ENCODE measurements at places on chromosomes 7 and 10.

DNA sequence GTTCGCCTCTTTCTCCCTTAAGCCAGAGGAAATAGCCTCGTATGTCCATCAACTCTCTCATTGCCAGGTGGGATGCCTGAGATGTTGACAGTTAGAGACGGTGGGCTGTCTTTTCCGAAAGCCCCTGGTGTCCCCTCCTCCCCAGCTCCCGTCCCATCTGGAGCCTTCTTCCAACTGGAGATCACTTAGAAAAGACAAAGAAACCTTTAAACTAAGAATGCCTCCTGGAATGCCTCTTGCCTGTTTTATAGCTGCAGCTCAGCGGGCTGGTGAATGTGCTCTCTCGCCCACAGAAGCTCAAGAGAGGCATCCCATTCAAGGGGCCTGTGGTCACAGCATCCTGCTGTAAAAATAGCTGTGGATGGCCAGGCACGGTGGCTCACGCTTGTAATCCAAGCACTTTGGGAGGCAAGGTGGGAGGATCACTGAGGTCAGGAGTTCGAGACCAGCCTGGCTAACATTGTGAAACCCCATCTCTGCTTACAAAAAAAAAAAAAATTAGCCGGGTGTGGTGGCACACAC, 5.2 kb upstream of the MYL10 start:
- DNase-seq, result no peak

DNA sequence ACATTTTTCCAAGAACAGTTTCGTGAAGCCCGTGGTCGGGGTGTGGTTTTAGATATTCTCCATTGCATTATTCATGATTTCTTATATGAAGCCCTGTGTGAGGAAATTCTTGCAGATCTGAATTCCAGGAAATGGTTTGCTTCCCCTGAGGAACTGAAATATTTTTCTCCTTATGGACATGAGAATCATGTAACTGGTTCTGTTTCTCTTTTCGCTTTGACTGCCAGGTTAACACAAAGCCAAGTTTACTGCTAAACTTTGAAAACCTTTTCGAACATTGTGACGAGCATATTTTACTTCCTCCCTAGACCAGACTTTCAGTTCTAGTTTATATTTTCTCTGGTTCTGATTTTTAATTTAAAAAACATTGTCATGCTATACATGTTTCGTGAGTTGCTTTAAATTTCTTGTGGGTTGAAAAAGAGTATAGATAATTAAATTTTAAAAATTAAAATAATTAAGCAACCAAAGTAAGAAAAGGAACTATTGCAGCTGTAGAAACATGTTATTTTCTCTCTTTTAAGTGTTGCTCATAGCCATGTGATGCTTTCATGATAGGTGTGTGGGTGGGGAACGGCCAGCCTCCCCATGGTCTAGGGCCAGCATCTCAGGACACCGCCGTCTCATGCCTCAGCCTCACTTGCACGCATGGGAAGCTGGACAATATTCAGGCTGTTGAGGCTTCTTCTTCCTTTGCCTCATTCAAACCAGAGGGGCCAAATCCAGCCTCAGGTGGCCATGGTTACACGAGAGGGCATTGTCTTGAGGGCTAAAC, 97.1 kb downstream of the CREB5 start:
- no peak for DNase-seq

DNA sequence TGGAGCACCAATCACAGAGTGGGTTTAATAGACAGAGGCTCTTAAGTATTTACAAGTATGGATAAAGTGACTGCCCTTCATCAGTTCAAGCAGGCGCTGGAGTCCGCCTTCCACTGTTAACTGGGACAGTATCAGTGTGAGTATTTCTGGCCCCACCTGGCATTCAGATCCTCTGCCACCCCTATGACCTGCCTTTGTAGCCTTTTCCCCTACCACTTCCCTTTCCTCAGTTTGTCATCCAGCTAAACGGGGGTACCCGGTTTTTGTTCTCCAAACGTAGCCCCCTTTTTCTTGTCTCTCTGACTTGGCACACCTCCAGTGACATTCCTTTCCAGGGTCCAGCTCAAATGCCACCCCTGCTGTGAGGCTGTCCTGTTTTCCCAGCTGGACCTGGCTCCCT, 134.4 kb downstream of the SNX10 start:
- no peak for DNase-seq

DNA sequence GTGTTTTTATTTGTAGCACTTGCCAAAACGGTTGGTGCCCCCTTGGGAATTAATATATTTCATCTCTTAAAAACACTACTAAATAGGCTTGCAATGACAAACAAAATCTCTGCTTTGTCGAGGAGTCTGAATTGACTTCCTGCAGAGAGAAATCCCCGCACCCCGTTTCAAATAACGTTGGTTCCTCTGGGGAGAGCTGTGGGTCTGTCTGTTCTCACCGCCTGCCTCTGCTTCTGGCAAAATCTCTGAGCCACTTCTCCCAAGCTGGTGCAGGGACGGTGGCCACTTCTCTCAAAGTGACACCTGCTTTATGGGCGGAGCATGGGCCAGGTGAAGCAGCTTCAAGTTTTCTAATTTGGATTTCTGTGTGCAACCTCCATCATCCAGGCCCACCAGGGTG, 186.3 kb upstream of the ADARB2 start:
- no peak for DNase-seq

DNA sequence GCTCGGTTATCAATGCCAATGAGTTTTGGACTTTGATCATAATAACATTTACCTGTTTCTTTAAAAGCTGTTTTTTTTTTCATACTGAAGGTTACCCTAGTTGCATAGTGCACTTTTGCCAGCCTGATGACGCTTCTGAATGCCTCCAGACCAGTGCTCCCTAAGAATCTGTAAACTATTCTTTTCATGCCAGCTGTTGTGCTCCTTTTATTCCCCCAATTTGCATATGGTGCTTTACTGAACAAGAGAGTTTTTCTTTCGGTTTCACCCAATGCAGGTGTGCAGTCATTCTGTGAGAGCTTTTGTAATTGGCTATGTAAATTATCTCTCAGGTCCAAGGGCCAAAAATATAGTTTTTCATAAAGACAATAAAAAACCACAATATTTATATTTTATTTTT, 48.1 kb upstream of the GLCCI1 start:
- no peak for DNase-seq

DNA sequence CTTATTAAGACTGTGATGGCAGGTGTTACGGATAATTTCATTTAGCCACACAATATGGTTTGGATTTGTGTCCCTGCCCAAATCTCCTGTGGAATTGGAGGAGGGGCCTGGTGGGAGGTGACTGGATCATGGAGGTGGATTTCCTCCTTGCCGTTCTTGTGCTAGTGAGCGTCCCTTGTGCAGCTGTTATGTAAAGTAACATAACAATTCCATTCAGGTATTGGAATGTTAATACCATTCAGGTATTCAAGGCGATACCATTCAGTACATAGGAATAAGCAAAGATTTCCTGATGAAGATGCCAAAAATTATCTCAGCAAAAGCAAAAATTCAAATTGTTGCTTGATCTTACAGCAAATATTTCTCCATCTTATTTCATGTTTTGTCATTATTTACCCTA, 32.5 kb upstream of the PLXDC2 start:
- no peak for DNase-seq

GRCh38 chr10:130932326-130933007, 379.1 kb downstream of the TCERG1L start:
- no peak for DNase-seq

DNA sequence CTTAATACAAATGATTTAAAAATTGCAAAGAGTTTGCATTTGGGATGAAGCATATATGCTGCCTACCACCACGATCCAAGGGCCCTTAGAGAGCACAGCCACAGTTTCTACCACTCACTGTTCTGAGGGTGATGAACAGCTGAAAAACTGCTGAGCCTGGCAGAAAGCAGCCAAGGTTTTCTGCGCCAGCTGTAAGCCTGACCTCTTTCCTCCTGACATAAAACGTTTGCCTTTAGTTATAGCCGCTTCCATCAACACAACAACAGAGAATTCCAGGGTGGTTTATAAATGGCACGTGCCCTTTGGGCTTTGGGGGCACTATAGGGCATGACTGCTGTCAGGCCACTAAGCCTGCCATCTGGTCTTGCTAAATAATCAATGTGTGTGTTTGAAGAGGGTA, 222.8 kb downstream of the RELN start:
- DNase-seq, result no peak
